ENCODE measurements at places on chromosomes 3 and 15.

GRCh38 chr3:108305484-108306172 lies 9.3 kb downstream of the HHLA2 start:
- no peak for DNase-seq

DNA sequence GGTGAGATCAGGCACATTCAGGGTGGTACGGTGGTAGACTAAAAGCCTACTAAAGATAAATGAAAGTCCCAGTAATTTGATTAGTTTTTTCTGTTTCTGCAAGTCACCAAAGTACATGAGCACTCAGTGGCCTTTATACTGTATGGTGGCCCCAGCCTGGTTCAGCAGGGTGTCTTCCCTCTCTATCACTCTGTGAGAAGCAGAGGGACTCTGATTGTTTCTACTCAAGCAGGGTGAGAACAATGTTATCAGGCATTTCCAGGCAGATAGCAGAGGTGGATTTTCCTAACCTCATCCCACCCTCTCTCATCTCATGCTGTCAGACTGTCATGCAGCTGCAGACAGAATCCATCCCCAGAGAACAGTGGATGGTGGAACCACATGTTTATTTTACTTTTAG lies 71.5 kb upstream of the BFSP2 start:
- no peak for DNase-seq

GRCh38 chr15:94457661-94458060 lies 226.3 kb downstream of the MCTP2 start:
- no peak for DNase-seq

- peak; percentile 39 for DNase-seq
These were observed 6.5 kb upstream of the ARL8B start for GRCh38 chr3:5115506-5116162.
